ENCODE measurements at places on chromosomes 1 and 21. TPM values are rescaled to one million over a fixed set of nuclear protein-coding genes. Genes with fewer than 3 reads are reported as not detected.

DNA sequence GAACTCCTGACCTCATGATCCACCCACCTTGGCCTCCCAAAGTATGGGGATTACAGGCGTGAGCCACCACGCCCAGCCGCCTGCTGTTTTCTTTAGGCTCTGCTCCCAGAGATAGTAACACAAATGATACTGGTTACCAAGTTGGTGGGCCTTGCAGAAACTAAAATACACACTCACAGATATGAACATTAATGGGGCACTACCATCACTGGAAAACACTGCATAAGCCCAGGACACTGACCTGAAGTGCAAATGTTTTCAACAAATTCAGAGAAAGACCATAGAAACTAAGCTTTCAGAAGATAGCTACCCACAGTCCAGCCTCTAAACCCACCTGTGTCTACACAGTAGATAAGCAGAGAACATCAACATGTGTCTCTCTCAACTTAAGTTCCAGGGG lies 180.5 kb downstream of the FCRL5 start:
- no peaks in the 10 kb centered on the region for H3K4me1 ChIP-seq
- no peak overlapping the region for H3K27ac ChIP-seq
- peaks cover 7% of the 10 kb centered on the region for H3K27me3 ChIP-seq
- no peak for DNase-seq
- no peaks in the 10 kb centered on the region for H3K36me3 ChIP-seq
- H3K4me3 ChIP-seq = no peak overlapping the region

GRCh38 chr1:167881786-167882185 lies 32.1 kb downstream of the ADCY10 start:
- no peak for DNase-seq
- no peaks in the 10 kb centered on the region for H3K36me3 ChIP-seq
- H3K27me3 ChIP-seq = peaks cover 6% of the 10 kb centered on the region
- H3K4me3 ChIP-seq = no peak overlapping the region
- no peaks in the 10 kb centered on the region for H3K4me1 ChIP-seq
- no peak overlapping the region for H3K27ac ChIP-seq

DNA sequence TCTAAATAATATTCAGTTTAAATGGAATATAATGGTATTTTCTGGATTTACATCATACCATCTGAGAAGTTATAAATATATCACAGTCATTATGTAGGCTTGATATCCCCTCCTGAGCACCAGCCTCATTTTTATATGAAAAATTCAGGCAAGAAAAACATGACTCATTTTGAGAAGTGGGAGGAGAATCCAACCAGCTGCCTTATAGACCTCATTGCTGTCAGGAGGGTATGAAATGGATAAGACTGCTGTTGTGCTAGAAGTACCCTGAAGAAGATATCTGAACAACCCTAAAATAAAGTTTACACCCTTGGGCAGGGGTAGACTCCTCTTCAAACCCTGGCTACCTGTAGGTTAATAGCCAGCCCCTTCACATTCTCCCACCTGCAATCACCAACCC lies 8.8 kb downstream of the GIPC2 start:
- H3K36me3 ChIP-seq = no peaks in the 10 kb centered on the region
- DNase-seq = no peak
- no peaks in the 10 kb centered on the region for H3K4me1 ChIP-seq

The ELAVL4 gene
- total RNA-seq = not detected

The DNALI1 gene
- total RNA-seq = not detected

The PDC gene
- not detected for total RNA-seq

Measured in activated CD4-positive, alpha-beta memory T cell treated with anti-CD3 and anti-CD28 coated beads for 36 hours (primary cell).